GM12865 (cell line): ENCODE measurements at places on chromosomes 3 and 15.

DNA sequence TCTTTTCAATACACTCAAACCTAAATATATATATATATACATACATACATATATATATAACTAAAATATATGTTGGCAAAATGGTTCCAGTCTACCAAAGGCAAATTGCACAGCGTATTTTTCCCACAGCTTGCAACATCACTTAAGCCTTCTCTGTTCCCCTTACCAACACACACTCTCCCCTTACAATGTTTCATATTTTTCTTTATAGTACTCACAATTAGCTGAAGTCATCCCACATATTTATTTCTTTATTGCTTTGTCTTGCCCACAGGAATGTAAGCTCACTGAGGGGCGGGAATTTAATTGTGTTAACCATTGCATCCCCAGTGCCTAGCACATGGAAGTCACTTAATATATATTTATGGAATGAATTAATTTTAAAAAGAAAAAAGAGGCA lies 288.3 kb downstream of the ULK4 start:
- no peak for DNase-seq

GRCh38 chr3:103134023-103134724 lies 699.4 kb downstream of the ZPLD1 start:
- DNase-seq: no peak

DNA sequence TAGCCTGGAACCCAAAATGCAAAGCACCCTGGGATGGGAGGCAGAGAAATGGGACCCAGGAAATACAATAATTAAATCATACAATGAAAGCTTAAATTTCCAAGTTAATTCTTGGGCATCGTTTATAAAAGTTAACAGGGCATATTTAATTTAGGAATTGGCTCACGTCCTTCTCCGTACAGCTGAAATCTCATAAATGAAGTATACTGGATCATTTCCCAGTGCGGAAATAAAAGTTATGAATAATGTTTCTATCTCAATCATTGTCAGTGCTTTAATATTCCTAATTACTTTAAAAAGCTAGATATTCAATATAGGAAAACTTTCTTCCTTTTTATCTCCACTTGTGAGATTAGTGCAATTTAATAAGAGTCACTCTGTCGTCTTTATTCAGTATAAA lies 164.0 kb downstream of the MEGF11 start:
- DNase-seq: no peak

GRCh38 chr15:75104804-75105557 lies 81.6 kb downstream of the PPCDC start:
- DNase-seq: peak; percentile 92

DNA sequence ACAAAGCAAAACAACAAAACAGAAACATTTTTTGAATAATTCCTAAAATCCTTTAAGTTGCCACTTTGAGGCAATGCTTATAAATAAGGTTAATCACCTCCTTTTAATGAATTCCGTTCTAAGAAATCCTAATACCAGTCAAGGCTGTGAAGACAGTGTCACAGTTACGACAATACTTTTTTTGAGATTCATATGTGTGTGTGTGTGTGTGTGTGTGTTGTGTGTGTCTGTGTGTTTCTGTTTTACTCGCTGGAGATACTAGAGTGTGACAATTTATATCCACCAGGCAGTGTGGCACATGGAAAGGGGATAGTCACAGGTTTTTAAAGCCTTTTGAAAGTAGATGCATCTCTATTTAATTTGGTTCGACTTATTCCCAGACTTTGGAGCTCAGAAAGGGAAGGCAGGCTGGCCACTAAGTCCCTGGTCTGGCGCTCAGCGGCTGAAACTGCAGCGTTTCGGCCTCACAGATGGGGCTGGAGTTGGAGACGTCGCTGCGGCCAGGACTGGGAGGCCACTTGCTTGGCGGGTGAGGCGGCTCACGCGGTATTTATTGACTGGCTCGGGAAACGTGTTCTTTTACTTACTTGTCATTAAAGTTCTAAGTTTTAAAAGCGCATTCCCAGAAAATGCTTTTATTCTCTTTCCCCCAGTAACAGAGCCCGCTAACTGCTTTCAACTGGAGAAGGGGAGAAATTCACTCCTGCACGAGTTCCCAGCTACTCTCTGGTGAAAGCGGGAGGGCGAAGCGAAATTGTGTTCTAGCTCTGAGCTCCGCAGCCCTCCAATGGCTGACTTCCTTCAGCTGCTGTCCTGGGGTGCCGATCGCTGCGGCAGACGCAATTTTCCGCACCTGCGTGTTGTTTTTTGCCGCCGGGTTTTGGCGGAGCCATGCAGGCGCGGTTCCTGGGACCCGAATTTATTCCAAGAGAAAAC lies 13.7 kb downstream of the ZIC1 start:
- no peak for DNase-seq

DNA sequence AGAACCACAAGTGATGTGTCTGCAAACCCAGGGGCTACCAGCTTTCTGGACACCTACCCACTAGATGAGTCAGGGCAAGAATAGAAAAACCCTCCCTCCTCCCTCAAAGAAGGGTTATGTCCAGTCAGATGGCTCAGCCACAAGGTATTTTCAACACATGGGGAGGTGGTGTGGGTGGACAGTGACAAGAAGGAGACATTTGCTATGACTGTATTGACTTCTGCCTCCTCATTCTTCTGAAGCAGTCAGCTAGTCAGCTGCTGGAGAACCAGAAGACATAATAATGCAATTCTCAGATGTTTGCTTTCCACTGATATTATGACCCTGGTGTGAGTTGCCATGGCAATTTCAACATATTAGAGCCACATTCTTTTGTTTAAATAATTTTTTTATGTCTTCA lies 66.7 kb upstream of the GOLGA8B start:
- peak; percentile 47 for DNase-seq

- DNase-seq: no peak
Measured at GRCh38 chr3:24123596-24123995, 178.5 kb downstream of the NR1D2 start.

DNA sequence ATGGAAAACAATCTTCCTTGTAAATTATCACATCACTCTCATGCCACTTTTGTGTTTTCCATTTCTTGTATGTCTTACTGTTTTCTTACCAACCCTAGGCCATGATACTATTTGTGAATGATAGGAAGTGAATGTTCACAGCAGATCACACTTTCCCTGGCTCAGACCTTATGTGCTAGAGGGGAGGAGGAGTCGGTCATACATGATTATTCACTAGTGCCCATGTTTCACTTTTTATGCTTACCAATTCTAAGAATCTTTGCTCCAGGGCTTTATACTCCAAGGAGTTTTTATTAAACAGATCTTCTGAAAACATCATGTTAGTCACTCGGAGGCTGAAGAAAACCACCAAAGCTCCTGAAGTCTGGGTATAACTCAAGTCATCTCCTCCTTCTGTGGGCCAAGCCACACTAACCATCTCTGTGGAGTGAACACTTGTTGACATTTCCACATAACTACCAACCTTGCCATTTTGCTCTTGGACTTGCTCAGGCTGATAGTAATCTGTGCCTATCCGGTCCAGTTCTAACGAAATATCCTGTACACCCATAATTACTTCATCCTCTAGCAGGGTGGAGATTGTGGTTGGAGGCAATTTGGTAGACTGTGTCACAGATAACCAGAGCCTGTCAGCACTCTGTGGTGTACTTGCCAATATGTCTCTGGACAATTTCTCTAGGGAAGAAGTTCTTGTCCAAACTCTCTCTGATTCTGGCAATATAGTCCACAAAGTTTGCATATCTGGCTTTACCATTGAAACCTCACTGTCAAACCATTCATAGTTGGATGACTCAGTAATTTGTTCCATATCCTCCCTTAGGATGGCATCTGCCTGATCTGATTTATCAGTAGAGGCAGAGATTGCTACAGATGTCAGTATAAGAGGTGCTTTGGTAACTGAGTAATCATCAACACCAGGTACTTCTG lies 76.8 kb downstream of the IMPG2 start:
- no peak for DNase-seq

- peak; percentile 9 for DNase-seq
Measured at GRCh38 chr3:67863869-67864268, 209.5 kb upstream of the SUCLG2 start.

DNA sequence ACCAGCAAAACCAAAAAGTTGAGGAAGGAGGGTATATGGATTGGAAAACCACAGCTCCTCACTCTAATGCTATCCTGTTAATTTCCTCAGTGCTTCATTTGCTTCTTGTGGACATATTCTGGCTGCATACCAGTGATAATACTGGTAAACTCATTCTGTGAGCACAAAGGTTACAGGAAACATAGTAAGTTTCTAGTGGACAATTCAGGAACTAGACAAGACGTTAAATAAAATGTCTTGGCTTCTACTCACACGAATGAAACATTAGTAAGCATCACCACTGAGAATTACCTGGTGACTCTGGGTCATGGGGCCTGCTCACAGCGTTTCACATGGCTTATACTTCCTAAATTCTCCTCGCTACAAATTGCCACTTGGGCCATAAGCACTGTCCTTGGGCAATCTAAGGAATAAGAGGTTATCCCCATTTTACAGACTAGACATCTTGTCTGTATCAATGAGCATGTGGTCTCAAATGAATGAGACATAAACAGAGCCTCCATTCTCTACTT lies 20.1 kb upstream of the PPIB start:
- DNase-seq: no peak

DNA sequence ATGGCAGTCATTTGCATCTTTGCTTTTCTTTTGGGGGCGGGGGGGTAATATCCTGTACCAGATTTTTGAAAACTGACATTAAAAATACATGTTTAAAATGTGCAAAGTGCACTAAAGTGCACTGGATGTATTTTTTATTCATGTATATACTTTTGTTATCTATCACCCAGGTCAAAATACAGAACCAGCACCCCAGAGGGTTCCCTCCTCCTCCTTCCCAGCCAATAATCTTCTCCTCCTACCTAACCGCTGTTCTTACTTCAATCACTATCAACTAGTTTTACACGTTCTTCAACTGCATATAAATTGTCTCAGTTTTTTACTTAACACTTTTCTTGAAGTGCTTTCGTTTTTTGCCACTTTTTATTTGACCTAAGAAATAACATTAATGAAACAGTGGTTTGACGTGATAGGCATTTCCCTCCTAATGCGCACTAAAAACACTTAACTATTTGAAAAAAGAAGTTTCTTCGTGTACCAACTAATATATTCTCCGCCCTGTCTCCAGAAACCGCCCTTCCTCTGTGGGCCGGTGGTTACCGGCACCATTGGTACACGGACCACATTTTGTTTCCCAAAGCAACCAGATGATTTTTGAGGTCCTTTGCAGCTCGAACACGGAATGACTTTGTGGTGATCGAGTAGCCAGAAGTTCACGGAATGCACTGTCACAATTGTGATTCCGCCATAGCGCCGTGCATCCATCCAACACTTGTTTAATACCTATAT lies 836 bp upstream of the AKAP13 start:
- peak; percentile 59 for DNase-seq

DNA sequence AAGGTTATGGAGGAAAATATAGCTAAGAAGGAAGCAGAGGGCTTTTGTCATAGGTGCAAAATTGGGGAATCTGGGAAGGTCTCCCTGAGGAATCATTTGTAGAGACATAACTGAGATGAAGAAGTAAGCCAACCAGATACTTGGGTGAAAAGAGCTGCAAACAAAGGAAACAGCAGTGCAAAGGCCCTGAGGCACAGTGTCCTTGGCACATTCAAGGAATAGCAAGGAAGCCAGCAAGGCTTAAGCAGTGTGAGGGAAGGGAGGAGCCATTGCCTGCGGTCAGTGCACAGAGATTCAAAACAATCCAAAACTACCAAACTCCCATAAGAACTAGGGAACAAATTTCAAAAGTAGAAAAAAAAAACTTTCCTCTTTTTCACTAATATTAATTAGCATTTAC lies 88.3 kb downstream of the WDR49 start:
- no peak for DNase-seq
